Eye (tissue), 1 donor: ENCODE measurements at places on chromosomes 11 and 22.

DNA sequence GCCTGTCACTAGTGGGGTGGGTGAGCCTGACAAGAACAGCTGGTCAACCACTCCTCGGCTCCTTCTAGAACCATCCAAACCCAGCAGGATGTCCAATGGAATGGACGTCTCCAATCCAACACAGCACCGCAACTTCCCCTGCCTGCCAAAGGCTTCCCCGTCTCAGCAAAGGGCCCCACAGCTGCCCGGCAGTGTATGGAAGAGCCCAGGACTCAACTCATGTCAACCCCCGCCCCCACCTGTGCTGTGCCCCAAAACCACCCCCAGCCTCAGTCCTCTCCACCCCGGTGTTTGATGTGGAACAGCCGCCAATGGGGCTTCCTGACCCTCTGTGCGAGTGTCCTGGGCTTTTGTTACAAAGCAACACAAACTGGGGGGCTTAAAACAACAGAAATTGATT, 223.8 kb downstream of the CTTN start:
- no peak for DNase-seq

GRCh38 chr11:71452199-71453036, 585 bp upstream of the NADSYN1 start:
- no peak for DNase-seq

GRCh38 chr11:121129362-121130340, 28.6 kb downstream of the TECTA start:
- DNase-seq, result no peak

DNA sequence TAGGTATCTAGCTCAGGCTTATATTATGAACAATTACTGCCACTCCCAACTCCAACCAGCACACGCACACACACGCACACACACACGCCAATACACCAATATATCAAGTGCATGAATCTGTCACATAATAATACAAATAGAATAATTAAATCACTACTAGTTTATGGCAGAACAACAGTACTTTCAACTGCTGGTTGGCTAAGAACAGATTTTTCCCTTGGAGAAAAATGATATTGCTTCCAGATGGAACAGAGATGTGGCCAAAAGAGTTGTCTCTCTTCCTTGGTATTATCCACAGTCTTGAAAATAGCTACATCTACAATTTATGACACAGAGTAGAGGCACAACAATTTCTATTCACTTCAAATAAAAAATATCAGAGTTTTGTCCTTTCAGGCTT, 538.3 kb upstream of the FAT3 start:
- DNase-seq, result peak; percentile 14

DNA sequence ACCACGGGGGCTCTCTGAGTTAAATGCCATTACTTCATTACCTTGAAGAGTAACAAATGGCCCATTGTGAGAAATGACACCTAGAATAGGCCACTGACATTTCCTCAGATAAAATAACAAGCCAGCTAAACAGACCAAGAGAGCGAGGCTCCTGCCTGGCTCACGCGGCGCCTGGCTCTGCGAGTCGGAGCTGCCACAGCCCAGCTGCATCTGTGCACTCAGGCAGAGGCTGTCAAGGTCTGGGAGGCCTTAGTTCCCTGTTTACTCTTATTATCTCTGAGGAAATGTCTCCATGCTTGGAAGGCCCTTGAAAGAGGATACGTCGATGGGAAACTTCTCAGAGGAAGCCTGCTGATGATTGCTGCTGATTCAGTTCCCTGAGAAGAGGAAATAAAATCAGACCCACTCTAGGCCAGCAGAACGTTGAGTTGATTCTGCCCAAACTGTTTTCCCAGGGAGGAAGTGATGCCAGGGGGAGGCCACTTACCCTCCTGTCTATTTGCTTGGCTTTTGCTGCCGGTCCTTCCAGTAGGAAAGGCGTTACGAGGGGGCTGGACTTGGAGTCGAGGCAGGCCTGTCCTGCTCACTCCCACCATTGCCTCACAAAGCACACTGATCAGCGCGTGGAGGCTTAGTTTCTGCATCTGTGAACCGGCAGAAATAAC, 208.8 kb downstream of the TBC1D22A start:
- DNase-seq, result peak; percentile 67

GRCh38 chr11:126039485-126040271, 23.0 kb downstream of the CDON start:
- no peak for DNase-seq

- DNase-seq, result no peak
Measured at GRCh38 chr11:98703779-98704556, 316.8 kb upstream of the CNTN5 start.

DNA sequence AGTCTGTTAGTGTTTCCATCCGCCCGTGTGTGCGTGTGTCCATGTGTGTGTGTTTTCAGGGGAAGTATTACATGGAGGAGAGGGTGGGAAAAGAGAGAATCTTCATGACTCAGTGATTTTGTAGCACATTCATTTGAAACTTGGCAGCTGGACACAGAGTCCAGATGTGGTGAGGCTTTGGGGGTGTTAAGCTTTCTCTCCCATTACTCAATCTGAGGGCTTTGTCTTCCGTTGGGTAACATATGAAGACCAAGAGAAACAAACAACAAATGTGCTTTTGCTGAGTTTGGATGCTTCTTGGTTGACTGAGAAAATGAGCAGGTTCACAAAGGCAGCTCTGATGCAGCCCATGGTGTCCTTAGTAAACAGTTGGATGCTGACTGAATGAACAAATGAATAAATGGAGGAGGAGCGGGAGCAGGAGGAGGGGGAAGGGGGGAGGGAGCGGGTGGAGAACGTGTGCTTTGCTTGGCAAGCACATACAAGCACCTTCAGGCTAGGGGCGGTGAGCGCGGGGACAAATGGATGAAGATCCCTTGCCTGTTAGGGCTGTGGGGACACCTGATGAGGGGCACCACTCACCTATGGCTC, 104.3 kb downstream of the ST3GAL4 start:
- DNase-seq, result peak; percentile 68

GRCh38 chr11:42249956-42250355, 790.5 kb upstream of the LRRC4C start:
- DNase-seq, result no peak

DNA sequence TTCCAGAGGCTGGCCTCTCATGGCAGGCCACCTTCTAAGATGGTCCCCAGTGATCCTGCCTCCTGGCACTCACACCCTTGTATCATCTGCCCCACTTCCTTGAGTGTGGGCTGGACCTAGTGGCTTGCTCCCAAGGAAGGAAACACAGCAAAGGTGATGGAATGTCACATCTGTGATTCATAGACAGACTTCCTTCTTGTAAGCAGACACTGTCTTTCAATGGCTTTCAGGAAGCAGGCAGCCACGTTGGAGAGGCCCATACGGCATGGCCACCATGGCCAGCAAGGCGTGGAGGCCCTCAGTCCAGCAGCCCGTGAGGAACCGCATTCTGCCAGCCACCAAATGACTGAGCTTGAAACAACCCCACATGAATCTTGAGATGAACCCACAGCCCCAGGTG, 11.3 kb downstream of the LMO1 start:
- no peak for DNase-seq

DNA sequence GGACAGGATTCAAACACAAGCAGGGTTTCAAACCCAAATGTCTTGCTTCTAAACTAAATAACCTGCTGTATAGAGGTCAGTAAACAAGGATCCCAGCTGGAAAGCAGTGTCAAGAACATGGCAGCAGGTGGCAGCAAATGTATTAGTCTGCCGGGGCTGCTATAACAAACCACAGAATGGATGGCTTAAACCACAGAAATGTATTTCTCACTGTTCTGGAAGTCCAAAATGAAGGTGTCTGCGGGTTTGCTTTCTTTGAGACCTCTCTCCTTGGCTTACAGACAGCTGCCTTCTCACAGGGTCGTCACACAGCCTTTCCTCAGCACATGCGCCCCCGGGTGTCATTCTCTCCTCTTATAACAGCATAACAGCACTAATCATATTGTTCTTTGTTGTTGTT, 65.1 kb upstream of the LRRC55 start:
- peak; percentile 44 for DNase-seq

- no peak for DNase-seq
Measured at GRCh38 chr11:47998733-47999359, 18.5 kb downstream of the PTPRJ start.

GRCh38 chr11:122103321-122103720, 12.7 kb downstream of the BLID start:
- no peak for DNase-seq

- DNase-seq, result no peak
Measured at GRCh38 chr22:24965822-24966626, 13.5 kb downstream of the KIAA1671 start.

DNA sequence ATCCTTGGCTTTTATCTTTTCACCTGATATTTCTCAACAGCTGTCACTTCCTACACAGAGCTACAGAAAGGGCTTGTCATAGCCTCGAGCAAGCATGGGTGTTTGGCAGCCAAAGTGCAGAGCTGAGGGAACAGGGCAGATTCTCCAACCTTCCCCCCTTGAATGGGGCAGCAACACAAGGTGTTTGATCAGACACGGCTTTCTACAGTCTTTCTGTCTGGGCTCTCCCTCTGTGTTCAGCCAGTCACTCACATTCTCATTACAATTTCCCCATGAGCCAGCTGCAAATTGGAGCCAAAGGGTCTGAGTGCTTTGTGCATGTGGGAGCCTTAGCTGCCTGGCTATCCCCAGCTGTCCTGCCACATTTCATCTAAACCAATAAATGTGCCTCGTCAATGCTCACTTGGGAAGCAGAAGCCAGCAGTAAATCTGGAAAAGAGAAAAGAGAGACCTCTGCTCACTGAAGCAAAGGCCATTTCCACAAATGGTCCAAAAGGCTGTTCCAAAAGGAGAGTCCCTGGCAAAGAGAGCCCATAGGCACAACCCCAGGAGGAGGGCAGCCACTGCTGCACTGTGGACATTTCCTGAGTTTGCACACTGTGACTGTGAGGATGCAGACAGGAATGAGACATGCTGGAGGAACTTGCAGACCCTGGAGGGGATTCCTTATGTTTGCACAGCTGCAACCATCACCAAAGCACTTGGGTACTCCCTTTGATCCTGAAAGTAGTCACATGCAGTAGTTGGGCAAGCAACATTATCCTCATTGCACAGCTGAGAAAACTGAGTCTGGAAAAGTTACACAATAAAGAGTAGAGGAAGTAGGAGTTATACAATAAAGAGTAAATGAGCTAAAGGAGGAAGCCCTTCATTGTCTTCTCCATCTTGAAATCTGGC, 186.8 kb downstream of the FAM181B start:
- peak; percentile 80 for DNase-seq

DNA sequence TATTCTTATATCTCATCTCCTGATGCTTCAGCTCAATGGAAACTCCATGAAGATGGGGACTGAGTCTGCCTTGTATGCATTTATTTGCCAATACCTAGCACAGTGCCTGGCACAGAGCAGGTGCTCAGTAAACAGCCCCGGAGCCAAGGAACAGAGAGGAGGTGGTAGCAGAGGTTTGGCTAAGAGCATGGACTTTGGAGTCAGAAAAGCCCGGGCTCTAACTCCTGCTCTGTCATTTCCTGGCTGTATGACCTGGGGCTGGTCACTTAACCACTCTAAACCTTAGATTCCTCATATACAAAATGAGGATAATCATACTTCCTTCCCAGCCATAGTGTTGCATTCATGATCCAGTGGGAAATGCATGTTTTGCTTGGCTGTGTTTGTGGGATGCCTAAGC, 36.6 kb downstream of the TP53I11 start:
- no peak for DNase-seq
